ENCODE measurements at places on chromosomes 5 and 9. TPM values are rescaled to one million over a fixed set of nuclear protein-coding genes. Genes with fewer than 3 reads are reported as not detected.

Gene SEMA6A
- total RNA-seq, result not detected

Gene DBH
- not detected for total RNA-seq

Gene NSG2
- total RNA-seq, result not detected

DNA sequence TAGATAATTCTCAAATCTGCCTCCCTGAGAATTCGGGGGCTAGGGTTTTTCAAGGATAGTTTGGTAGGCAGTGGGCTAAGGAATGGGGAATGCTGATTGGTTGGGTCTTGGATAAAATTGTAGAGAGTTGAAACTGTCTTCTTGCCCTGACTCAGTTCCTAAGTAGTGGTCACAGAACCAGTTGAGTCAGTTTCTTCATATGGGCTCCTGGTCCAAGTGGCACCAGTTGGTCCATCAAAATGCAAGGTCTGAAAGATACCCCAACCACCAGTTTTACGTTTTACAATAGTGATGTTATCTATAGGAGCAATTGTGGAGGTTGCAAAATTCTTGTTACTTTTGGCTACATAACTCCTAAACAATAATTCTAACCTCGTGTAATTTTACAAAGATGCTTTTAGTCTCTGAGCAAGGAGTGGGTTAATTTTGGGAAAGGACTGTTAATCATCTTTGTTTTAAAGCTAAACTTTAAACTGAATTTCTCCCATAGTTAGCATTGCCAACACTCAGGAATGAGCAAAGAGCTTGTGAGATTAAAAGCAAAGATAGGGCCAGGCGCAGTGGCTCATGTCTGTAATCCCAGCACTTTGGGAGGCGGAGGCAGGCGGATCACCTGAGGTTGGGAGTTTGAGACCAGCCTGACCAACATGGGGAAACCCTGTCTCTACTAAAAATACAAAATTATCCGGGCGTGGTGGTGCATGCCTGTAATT, 7.7 kb downstream of the CDK7 start:
- DNase-seq, result no peak
- no peak overlapping the region for H3K27ac ChIP-seq

DNA sequence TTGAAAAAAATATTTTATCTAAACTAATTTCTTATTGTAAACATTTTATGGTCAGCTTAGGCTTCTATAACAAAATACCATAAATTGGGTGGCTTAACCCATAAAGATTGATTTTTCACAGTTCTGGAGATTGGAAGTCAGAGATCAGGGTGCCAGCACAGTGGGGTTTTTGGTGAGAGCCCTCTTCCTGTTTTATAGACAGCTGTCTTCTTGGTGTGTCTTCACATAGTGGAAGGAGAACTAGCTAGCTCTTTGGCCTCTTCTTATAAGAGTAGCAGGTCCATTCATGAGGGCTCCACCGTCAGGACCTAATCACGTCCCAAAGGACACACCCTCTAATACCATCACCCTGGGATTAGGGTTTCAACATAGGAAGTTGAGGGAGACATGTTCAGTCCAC, 26.6 kb downstream of the OTULINL start:
- H3K27me3 ChIP-seq, result no peaks in the 10 kb centered on the region
- no peak overlapping the region for H3K4me3 ChIP-seq
- no peak for DNase-seq
- no peaks in the 10 kb centered on the region for H3K36me3 ChIP-seq
- no peak overlapping the region for H3K27ac ChIP-seq

DNA sequence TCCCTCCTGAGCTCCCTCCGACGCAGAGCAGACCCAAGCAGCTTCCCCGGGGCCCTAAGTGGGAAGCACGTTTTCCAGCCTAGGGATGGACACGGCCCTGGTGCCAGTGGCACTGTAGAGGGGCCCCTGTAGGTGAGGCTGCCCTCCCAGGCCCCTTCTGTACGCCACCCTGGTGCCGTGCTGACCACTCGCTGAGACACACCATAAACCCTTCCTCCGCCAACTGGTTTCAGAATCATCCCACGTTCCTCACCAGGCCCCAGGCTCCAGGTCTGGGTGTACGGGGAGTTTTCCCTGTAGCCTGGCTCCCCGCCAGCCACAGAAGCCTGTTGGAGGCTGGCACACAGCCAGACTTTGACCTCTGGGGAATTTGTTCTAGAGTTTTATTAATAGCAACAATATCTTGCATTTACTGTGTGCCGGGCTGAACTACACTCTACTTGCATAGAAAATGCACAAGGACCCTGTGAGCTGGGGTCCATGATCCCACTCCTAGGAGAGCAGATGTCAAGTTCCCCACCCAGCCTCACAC, 18.2 kb upstream of the WDR38 start:
- no peaks in the 10 kb centered on the region for H3K27me3 ChIP-seq
- peak overlapping the region; percentile 2 for H3K4me3 ChIP-seq
- peak; percentile 66 for DNase-seq
- H3K27ac ChIP-seq, result peak overlapping the region; percentile 59
- H3K4me1 ChIP-seq, result peaks cover 20% of the 10 kb centered on the region

DNA sequence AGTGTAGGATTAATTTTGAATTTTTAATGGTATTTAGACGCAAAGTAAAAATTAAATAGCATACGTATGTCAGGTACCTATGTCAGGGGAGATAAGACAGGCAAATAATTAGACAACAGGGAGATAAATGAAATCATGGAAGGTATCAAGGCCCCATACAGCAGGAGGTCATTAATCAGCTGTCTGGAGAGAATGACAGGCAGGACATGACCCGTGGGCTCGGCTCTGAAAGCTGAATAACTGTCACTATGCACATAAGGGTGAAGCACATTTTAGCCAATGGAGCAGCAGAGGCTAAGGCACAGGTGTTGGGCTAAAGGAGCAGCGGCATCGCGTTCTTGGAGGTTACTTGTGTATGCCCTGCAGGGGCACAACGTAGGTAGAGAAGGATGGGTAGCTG, 11.9 kb downstream of the SLC25A51 start:
- no peaks in the 10 kb centered on the region for H3K4me1 ChIP-seq
- no peak overlapping the region for H3K4me3 ChIP-seq
- H3K36me3 ChIP-seq, result no peaks in the 10 kb centered on the region
- H3K27me3 ChIP-seq, result no peaks in the 10 kb centered on the region
- no peak for DNase-seq

DNA sequence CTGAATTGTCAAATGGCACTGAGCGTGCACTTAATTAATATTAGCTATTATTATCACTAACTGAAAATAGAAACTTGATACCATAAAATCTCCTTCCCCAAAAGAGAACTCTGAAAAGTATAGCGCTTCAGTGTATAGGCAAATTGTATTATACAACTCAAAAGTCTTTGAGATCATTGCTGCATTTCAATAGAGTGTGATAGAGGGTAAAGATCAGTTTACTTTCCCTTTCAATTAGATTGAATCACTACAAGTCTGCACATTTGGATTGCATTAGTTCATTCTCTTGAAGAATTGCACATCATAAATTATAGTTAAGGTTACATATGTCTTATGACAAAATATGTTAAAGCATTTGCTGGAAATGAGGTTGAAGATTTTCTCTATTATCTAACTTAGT, 13.4 kb upstream of the GRIN3A start:
- no peaks in the 10 kb centered on the region for H3K4me1 ChIP-seq
- no peak for DNase-seq
- no peak overlapping the region for H3K4me3 ChIP-seq
- no peaks in the 10 kb centered on the region for H3K27me3 ChIP-seq
- H3K27ac ChIP-seq, result no peak overlapping the region
- no peaks in the 10 kb centered on the region for H3K36me3 ChIP-seq

GRCh38 chr9:120569556-120569955, 10.4 kb downstream of the CDK5RAP2 start:
- no peak overlapping the region for H3K27ac ChIP-seq
- DNase-seq, result no peak
- H3K4me3 ChIP-seq, result no peak overlapping the region
- no peaks in the 10 kb centered on the region for H3K27me3 ChIP-seq
- no peaks in the 10 kb centered on the region for H3K4me1 ChIP-seq

DNA sequence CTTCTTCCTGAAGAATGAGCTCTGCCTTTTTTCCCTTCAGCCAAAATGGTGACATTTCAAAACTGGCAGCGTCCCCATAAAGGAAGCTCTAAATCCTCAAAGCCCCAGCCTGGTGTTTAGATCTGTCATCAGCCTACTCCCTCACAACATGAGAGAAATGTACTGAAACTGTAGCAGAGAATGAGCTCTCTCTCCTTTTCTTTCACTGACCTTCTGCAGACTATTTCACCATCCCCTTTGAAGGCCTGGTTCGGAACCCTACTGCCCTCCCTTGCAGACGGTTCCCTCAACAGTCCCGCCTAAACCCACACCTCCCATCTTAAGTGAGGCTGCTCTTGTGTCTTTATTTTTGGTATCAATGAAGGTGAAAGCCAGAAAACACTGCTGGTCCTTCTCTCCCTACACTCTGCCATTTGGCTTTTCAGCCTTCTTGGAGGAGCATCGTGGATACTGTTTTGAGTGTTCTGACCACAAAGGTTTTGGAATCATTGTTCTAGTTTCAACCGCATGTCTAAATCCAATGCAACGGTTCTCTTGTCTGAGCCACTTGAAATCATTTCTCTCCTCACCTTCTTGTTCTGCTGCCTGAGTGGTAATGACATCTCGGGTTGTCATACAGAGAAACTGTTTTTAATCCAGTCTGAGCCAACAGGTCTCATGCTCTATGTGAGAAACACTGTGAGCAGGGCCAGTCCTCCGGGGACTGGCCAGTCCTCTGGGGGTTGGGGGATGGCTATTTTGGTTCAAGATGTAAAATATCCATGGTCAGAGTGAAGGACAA, 39.0 kb downstream of the ITK start:
- H3K27ac ChIP-seq, result no peak overlapping the region
- H3K4me3 ChIP-seq, result no peak overlapping the region
- no peaks in the 10 kb centered on the region for H3K4me1 ChIP-seq

- no peak overlapping the region for H3K27ac ChIP-seq
- H3K36me3 ChIP-seq, result peaks cover 5% of the 10 kb centered on the region
- no peak overlapping the region for H3K4me3 ChIP-seq
- peaks cover 15% of the 10 kb centered on the region for H3K4me1 ChIP-seq
- no peak for DNase-seq
Observed at GRCh38 chr9:93458712-93459111, 5.3 kb upstream of the FAM120AOS start.

DNA sequence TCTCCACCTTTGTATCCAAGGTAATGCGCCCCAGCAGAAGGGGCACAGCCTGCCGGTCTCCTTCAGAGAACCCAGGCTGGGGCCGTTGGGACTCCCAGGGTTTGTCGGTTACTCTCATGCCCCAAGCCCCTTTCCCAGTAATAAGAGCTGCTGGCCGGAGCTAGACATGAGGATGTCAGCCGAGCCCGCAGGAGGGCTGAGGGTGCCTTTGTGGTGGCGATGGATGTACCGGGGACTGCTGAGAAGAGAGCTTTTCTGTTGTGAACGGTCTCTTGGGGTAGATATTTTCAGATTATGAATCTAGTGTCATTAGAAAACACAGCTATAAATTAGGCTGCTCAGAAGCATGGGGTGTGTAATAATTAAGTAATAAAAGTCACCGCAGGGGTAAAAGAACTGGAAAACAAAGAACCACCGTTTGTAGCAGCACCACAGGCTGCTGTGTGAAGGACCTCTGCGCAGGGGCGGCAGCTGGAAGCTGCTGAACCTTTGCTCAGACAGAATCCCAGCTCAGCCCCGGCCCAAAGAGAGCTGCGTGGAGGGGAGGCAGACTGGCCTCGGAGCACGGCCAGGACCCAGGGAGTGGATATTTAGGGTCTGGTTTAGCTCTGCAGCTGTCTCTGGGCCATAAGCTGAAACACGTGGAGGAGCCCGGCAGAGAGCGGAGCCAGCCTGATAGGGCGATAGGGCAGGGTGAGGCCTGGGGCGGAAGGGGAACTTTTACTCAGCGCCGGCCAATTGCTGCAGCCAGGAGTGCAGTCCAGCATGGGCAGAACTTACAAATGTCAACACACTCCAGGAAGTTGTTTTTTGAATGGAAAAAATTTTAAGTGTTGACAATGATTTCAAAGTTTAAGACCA, 50.5 kb upstream of the BARHL1 start:
- H3K27me3 ChIP-seq, result peaks cover 69% of the 10 kb centered on the region
- H3K4me3 ChIP-seq, result no peak overlapping the region
- H3K36me3 ChIP-seq, result no peaks in the 10 kb centered on the region
- H3K4me1 ChIP-seq, result no peaks in the 10 kb centered on the region

- DNase-seq, result no peak
- no peaks in the 10 kb centered on the region for H3K27me3 ChIP-seq
- no peak overlapping the region for H3K4me3 ChIP-seq
- no peaks in the 10 kb centered on the region for H3K36me3 ChIP-seq
- no peak overlapping the region for H3K27ac ChIP-seq
Observed at GRCh38 chr5:144254552-144254951, 83.9 kb downstream of the KCTD16 start.

DNA sequence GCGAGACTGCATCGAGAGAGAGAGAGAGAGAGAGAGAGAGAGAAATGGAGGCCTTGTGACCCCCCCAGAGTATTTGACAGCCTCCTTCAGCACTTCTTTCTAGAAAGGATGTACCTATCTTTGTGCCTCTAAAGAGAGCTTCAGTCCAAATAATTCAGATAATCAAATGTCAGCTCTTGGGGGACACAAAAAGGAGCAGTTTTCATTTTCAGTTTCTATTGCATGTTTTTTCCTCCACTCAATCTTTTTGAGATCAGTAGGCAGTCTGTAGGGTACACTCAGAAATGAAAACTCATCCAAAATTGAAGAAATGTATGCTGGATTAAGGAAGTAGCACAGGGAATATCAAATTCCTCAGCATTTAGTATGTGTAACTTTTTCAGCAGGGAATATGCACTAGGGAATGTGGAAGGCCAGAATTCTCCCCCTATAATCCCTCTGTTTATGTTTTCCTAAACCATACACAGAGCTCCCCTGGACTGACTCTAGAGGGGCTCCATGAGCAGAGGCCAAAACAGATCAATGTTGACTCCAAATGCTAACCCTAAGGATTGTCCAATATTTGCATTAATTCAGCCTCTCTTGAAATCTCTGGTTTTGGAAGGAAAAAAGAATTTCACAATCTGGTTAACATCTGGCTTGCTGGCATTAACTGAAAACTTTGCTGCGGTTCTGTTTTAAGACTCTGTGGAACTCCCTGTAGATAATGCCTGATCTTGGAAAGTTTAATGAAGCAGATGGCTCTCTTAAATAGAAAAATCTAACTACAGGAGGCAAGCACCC, 250.1 kb downstream of the CEMIP2 start:
- H3K4me1 ChIP-seq, result no peaks in the 10 kb centered on the region
- no peaks in the 10 kb centered on the region for H3K27me3 ChIP-seq
- DNase-seq, result no peak
- H3K27ac ChIP-seq, result no peak overlapping the region

All from PC-9 (cell line).